Hematopoietic multipotent progenitor cell (in vitro differentiated cells): ENCODE measurements at places on chromosomes 12 and 14. TPM values are rescaled to one million over a fixed set of nuclear protein-coding genes. Genes with fewer than 3 reads are reported as not detected.

DNA sequence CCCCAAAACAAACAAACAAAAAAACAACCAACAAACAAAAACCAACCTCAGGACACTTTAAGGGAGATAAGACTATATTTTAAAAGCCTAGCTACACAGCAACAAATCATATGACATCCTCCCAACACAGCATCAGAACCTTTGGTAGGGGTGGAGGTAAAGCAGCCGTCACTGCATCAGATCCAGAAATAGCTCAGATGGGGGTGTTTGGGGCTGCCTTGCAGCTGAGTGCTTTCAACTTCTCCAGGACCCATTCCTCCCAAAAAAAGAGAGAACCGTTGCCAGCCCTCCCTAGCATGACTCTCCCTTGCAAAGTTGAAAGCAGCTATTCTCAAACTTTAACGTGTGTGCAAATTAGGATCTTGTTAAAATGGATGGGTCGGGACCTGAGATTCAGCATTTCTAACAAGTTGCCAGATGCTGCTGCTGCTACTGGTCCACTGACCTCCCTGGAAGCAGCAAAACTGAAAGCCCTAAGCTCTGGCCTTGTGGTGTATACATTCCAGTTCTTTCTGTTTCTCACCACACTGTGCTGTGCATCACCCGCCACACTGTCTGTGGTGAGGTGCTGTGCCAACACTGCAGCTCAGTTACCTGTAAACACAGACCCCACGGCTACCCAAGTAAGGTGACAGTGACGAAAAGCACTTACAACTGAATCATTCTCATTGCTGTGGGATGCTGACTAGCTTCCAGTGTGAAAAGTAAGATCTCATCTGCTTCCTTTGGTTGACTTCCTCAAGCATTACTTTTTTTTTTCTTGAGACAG lies 54.0 kb downstream of the SLC38A1 start:
- no peak for DNase-seq

DNA sequence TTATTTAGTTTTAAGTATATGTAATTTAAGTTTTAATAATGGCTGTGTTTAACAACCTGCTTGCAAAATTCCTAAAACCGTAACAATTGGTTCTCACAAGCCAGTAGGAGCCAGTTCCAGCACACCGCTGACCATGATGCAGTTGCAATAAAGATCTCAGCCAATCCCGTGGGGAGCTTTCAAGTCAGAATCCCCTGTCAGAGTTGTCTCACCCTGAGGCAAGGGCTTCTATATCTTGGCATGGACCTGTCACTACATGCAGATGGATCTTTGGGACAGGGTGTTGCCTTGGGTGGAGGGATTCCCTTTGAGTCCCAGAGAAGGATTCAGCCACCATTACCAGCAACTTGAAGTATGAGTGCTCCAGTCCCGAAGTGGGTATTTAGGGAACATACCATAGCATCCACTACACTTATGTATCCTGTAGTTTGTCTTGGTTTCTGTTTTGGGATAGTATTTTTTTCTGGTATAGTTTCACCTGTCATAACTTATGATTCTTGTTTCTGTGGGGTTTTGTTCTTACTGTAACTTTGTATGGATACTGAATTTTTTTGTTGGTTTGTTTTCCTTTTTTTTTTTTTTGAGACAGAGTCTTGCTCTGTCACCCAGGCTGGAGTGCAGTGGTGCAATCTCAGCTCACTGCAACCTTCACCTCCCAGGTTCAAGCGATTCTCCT lies 30.1 kb upstream of the LIMA1 start:
- no peak for DNase-seq

- no peak for DNase-seq
These were observed 68.1 kb downstream of the ERC1 start for GRCh38 chr12:1059162-1059561.

DNA sequence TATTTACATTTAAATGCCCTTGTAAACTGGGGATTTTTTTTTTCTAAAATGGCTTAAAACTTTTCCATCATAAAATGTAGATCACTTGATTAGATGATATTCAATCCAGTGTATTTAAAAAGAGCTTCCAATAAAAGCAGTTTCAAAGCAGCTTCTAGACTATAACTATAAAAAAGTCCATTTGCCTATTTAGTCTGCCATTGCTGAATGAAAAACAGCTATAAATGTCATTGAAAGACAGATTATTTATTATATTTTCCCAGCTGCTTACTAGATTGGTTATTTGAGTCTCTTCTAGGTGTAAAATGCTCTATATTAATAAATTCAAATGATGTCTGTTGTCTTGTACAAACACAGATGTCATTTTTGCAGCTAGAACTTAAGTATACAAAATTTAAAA lies 414.8 kb downstream of the RMST start:
- no peak for DNase-seq

COCH gene
- 2.2 TPM for total RNA-seq

KIF5A gene
- 1.3 TPM for total RNA-seq
